ENCODE measurements at places on chromosomes 6 and 20. TPM values are rescaled to one million over a fixed set of nuclear protein-coding genes. Genes with fewer than 3 reads are reported as not detected.

KIAA1755 gene
- total RNA-seq = 0.21 TPM

CSNK2A1 gene
- 159 TPM for total RNA-seq

ASXL1 gene
- total RNA-seq = 32.2 TPM

NECAB3 gene
- 13.8 TPM for total RNA-seq

SLC26A8 gene
- total RNA-seq = not detected

DLL1 gene
- 0.23 TPM for total RNA-seq
